A172 (cell line): ENCODE measurements at places on chromosomes 7 and 10. TPM values are rescaled to one million over a fixed set of nuclear protein-coding genes. Genes with fewer than 3 reads are reported as not detected.
A peak's percentile ranks its signal among the peaks of the same experiment; 100 is the strongest.

Gene MYH16
- 0.78 and 1.1 TPM in 2 replicates for total RNA-seq

Gene SPDYE16
- not detected in 2 replicates for total RNA-seq

Gene POLR2J2
- 2.4 and 2.8 TPM in 2 replicates for total RNA-seq

Gene RPEL1
- total RNA-seq: 0.05 and 0.17 TPM in 2 replicates

GRCh38 chr7:99459087-99459486 lies 6.9 kb downstream of the ATP5MF start:
- DNase-seq: no peak

- no peak for DNase-seq
Measured at GRCh38 chr7:115226410-115226809, 304.5 kb downstream of the MDFIC start.

DNA sequence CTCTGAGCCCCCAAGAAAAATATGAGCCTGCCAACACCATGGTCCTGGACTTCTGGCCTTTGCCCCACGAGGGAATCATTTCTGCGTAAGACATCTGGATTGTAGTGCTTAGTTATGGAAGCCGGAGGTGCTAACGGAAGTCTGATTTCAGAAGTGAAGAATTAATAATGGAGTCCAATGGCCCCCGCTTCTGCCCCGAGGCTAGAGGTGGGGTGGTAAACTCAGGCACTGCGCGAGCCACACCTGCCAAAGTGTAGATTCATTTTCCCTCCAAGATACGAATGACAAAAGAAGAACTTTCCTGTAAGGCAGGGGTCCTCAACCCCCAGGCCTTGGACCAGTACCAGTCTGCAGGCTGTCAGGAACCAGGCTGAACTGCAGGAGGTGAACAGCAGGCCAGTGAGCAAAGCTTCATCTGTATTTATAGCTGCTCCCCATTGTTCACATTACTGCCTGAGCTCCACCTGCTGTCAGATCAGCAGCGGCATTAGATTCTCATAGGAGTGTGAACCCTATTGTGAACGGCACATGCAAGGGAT lies 22.3 kb downstream of the CNPY1 start:
- DNase-seq: no peak

GRCh38 chr10:82091413-82091812 lies 216.4 kb downstream of the NRG3 start:
- no peak for DNase-seq

- DNase-seq: no peak
Measured at GRCh38 chr7:156732091-156732625, 91.6 kb downstream of the RNF32 start.

DNA sequence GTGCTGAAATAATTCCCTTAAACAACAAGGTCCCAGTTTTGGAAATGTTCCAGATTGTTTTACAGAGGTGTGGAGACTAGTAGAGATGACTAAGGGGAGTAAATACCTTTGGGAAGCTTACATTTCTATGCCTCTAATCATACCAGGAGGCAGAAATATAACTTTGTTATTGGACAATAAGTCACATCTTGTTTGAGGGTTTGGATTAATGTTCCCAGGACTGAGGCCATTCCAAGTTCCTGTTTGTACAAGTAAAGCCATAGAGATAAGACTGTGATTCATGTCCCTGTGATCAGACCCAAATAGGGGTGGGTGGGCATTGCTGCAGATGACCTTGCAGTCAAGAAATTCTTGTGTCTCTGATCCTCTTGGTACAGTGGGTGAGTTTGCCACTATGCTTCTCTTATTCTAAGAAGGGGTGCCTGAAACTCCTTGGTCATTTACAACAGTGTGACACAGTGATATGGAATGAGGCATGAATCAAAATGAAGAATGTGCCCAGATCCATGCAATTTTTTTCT lies 508.3 kb downstream of the SORCS3 start:
- peak; percentile 79 for DNase-seq

DNA sequence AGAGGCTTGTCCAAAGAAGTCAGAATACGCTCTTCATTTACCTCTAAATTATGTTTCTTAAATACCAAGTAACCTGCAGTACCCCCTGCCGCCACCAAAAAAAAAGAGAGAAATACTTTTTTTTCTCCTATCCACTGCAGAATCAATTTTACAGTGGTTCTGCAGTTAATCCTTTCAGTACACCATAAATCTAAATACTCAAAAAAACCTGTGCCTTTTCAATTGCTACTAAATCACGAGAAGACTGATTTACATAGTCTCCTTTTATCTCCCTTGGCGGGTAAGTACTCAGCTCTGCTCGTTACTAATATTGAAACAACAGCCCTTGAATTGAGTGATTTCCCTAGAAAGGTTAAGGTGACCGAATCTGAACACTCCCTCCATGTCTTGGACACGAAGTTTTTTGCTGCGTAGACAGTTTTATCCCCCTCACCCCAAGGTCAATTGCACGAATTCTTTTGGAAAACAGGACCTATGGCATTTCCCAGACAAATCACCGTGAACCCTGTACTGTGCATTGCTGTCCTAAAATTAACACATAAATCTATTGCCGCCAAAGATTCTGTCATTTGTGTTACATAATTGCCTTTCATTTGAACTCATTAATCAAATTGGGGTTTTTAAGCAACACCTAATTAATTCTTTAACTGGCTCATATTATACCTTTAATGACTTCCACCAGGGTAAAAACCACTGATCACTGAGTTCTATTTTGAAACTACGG lies 512 bp upstream of the VIM start:
- no peak for DNase-seq

- peak; percentile 26 for DNase-seq
Measured at GRCh38 chr7:80095545-80095944, 39.1 kb upstream of the GNAI1 start.

GRCh38 chr10:127996586-127996985 lies 89.7 kb downstream of the PTPRE start:
- DNase-seq: no peak

- DNase-seq: no peak
Measured at GRCh38 chr7:30312178-30312577, 27.8 kb downstream of the ZNRF2 start.

- peak; percentile 75 for DNase-seq
Measured at GRCh38 chr10:52483587-52483986, 169.5 kb downstream of the DKK1 start.
